Fibroblast of skin of scalp (primary cell): ENCODE measurements at places on chromosomes 2 and 18.

- no peak for DNase-seq
Observed at GRCh38 chr18:22173221-22173927, 4.0 kb downstream of the GATA6 start.

DNA sequence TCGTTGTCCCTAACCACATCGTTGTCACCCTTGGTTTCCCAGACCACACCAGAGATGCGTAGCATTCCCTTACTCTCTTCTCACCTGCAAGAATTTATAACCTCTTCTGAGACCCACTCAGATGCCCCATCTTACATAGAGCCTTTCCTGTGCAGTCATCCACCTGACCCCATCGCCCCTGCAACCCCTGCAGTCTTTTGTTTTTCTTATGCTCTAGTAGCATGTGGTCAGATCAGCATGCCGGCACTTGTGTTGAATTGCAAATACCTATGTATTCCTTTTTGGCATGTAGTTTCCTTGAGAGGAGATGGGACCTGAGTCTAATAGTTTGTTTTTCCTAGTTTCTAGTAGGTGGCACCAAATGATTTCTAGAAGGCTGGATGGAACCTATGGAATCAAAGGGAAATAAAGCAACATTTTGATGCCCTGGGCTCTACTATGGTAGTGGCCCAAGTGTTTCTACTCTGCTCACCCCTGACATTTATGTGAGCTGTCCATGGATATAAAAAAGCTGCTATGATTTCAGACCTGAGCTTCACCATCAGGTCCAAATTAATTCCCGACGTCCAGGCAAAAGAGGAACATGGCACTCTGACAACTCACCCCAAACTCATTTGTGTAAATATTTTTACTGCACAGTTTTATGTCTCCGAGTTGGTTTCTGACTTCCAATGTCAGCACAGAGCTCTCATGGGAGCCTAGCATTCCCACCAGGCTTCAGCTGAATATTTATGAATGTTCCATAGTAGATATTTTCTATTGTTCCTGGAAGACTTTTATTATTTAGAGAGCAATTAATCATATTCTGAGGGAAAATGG is 143.6 kb downstream of the RNF144A start:
- DNase-seq, result peak; percentile 44

DNA sequence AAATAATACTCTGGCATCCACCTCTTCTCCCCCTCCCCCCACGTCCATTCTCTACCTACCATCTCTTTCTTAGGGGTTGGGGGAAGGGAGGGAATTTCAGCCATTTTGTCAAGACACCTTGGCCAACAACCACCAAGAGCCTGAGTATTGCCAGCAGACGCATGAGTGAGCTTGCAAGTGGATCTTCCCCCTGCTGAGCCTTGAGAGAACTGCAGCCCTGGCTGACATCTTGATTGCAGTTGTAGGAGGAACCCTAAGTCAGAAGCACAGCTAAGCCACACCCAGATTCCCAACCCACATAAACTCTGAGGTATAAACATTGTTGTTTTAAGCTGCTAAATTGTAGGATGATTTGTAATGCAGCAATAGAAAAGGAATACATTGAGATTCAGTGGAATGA is 165.6 kb downstream of the TMEFF2 start:
- DNase-seq, result peak; percentile 13

- peak; percentile 6 for DNase-seq
Observed at GRCh38 chr2:18787726-18788125, 198.4 kb upstream of the NT5C1B start.

DNA sequence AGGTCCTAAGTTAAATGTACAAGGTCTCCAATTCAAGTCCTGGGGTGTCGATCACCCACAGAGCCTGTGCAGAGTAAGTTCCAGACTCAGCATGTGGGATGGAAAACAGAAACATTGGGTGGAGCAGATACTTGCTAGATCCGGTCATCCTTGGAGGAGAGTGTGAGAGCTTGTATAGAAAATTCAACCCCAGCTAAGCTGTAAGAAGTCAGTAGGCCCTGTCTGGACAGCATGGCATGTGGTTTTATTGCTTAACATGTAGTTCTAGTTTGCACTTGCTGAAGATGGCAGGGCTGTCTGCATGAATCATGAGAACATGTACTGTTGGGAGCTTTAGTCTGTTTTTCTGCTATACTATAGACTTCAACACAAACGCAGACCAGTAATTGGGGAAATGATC is 189.6 kb upstream of the RMP24 start:
- no peak for DNase-seq

DNA sequence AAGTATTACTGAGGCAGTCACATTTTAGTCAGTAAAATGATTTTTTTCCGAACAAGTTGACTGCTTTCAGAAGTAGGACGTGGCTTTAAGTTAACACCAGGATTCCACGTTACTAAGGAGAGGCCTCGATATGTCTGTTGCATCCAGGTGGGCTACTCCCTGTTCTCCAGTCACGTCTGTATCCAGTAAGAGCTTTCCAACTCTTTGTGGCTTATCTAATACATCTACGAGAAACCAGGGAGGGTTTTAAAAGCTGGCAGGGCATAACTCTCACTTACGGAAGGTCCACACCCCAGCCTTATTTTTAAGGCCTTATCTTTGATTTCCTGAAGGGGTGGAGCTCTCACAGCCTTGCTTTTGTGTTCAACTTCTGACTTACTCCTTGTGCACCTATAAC is 99.2 kb downstream of the SLC8A1 start:
- DNase-seq, result no peak

DNA sequence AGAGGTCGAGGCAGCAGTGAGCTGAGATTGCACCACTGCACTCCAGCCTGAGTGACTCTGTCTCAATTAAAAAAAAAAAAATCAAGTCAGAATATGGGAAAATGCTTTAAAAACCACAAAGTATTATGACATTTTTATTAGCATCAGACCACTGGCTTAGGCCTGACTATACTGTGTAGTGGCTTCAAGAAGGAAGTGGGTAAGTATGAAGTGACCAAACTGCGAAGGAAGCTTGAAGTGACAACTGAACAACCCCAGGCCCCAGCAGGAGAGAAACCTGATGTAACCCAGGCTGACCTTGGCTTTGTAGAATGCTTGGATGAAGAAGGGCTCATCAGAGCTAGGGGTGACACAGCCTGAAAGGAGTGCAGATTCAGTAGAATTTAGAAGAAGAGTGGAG is 21.4 kb upstream of the HAAO start:
- DNase-seq, result no peak

DNA sequence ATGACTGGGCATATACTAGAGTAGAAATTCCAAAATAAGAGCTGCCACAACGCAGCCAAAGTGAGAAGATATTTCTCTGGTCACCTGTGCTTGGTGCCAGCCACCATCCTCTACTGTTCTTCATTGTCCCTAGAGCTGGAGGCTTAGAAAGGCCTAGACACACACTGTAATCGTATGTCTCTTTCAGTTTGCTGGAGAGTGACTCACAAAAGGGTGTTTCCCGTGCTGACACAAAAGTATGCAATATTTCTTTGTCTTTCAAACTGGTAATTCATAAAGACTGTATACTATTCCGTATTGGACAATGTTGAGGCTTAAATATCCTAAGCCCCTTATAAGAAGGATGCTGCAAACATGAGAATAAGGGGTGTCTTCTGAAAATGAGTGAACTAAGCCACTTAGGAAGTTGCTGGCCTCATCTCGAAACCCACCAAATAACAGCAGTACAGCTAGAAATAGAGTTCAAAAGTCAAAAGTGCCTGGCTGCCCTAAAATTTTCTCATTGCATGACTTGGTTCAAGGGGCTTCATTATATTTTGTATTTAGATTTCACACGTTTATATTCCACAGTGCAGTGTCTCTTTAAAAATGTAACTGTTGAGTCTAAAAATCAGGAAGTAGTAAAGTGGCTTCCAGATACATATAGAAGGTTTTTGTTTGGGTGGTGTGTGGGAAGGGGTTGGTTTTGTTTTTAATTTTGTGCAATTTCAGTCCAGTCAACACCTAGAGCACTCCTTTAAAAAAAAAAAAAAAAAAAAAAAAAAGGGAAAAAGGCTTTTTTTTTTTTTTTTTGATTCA is 601.1 kb downstream of the ARHGAP15 start:
- peak; percentile 51 for DNase-seq

DNA sequence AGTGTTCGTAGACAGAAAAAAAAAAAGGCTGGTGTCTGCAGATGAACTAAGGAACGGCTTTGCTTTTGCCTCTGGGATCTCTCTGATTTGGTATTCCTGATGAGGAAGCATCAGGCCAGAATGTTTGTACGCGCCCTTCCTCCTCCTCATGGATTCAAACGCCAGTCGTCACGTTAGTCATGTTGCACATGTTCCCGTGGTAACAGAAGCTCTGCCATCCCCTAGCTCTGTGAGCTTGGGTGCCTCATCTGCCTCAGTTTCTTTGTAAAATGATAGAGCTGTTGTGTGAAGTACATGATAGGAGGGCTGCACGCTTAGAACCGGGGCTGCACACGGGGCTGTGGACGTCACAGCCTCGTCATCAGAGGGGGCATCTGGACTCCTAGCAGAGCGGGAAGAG is 47.0 kb downstream of the TSHZ1 start:
- DNase-seq, result no peak

DNA sequence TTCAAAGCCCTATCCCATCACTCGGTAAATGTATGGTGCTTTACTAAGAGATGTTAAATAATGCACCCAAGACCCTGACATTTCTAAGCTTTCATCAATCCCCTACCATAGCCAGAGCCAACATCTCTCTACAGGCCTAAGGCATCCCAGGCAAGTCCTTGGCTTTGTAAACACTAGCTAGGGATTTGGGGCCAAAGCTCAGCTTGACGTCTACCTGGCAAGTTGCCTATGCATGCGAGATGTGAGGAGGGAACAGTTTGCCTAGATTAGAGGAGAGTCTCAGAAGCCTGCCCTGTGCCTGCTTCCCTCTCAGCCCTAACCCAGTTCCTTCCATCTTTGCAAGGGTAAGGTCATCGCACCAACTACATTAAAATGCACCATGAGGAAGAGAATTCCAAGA is 221.5 kb upstream of the NCKAP5 start:
- DNase-seq, result peak; percentile 69

DNA sequence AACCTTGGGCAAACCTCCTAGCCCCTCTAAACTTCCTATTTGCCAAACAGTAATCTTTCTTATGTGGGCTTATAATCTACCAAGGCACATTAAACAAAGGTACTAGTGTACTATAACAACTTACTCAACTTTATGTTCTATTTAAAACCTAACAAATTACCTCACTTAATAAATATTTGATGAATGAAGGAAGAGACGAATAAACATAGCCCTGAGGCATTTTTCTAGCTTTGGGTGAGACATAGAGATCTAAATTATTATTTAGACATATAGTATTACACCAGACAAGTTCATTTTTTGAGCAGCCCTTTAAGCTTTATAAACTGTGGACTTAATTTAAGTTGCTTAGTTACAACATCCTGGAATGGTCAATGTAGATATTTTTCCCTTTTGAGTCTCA is 104.6 kb downstream of the UNC80 start:
- DNase-seq, result no peak

DNA sequence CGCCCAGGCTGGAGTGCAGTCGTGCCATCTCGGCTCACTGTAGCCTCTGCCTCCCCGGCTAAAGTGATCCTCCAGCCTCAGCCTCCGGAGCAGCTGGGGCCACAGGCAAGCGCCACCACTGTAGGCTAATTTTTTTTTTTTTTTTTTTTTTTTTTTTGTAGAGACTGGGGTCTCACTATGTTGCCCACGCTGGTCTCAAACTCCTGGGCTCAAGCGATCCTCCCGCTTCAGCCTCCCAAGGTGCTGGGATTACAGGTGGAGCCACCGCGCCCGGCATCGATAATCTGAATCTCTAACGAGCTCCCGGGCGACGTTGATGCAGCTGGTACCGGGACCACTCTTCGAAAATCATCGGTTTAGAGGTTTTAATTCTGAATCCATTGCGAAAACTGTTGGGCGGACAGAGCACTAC is 520 bp upstream of the CYP20A1 start:
- no peak for DNase-seq

GRCh38 chr2:215466097-215466909 is 30.4 kb upstream of the FN1 start:
- peak; percentile 26 for DNase-seq

DNA sequence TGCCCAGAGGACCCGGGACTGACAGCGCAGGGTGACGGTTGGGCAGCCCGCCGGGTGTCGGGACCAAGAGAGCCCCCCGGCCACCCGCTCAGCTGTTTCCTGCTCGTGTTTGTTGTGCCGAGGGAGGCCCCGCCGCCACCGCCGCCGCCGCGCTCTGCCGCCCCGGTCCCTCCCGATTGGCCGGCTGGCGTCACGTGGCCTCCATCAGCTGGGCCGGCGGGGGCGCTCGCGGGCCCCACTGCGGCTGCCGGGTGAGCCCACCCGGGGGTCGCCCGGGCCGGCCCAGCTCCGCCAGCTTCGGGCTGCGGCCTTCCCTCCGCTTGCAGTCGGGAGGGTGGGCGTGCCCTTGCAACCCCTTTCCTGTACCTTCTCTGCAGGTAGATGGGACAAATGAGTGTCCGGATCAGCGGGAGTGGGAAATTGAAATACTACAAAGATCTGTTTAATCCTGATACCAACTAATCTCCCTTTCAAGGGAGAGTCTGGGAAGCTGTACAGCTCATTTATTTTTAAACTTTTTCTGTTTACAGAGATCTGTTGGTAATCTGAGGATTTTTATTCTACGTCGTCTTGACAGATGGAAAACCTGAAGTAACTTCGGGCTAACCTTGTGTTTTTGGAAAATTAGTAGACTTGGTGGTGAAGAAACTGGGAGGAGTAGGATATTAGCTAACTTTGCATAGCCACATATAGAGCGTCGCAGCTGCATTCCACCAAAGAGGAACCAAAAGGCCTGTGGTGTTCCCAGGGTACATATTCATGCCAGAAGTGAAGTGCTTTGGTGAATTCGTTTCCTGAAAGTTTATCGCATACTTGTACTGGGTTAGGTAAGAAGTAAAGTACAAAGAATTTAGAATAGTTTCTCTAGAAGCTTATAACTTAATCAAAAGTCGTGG is 1.2 kb downstream of the YPEL5 start:
- DNase-seq, result peak; percentile 74

- DNase-seq, result no peak
Observed at GRCh38 chr2:105237045-105237765, 4.3 kb upstream of the GPR45 start.

GRCh38 chr2:134773759-134774742 is 55.3 kb upstream of the TMEM163 start:
- DNase-seq, result no peak

DNA sequence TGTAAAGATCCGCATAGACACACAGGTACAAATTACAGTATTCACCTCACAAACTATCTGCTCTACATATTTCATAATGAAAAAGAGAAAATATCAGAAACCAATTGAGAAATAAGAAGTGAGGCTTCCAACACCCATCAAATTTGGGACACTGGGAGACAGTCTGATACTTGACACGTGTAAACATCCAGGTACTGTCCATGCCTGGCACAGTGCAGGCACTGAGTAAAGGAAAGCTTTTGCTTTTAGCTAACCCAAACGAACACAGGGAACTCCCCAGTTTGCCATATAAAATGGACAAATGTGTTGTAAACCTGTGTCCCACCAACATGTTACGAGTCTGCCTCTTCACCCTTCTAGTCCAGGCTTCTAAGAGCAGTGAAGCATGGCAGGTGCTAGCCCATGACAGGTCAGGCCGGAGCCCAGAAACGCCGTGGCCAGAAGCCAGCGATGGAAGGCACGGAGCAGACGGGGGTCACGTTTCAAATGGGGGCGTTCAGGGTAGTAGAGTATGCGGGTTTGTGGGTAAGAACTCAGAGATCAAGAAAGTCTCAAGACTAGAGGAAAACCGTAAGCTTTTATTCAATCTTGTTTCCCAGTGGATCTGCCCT is 27.0 kb downstream of the CDH2 start:
- DNase-seq, result no peak
